IMR-90 (cell line): ENCODE measurements at places on chromosomes 3 and 15. TPM values are rescaled to one million over a fixed set of nuclear protein-coding genes. Genes with fewer than 3 reads are reported as not detected.
A peak's percentile ranks its signal among the peaks of the same experiment; 100 is the strongest.

The TP63 gene
- not detected in 2 replicates for total RNA-seq

The GUCA1C gene
- not detected in 2 replicates for total RNA-seq

The B3GALNT1 gene
- total RNA-seq, result 8.2 and 8.6 TPM in 2 replicates

The GJD2 gene
- not detected in 2 replicates for total RNA-seq

The ZNF501 gene
- 3.2 and 4.7 TPM in 2 replicates for total RNA-seq

The RARRES1 gene
- 0.90 and 1.9 TPM in 2 replicates for total RNA-seq

The PFN2 gene
- total RNA-seq, result 256 and 342 TPM in 2 replicates

The UPK1B gene
- total RNA-seq, result 0.28 and 0.36 TPM in 2 replicates

The SPSB4 gene
- total RNA-seq, result not detected in 2 replicates

The HRG gene
- not detected in 2 replicates for total RNA-seq

The PIGB gene
- total RNA-seq, result 11.8 and 17.5 TPM in 2 replicates

The GXYLT2 gene
- total RNA-seq, result 11.1 and 11.4 TPM in 2 replicates

GRCh38 chr3:147173257-147173656 is 233.1 kb downstream of the ZIC4 start:
- no peaks in the 10 kb centered on the region for H3K27me3 ChIP-seq
- no peaks in the 10 kb centered on the region for H3K36me3 ChIP-seq
- no peak overlapping the region for H3K27ac ChIP-seq

- no peak overlapping the region for H3K4me3 ChIP-seq
- peak overlapping the region; percentile 22; the same call in 1 of the 2 replicates for H3K27ac ChIP-seq
- H3K4me1 ChIP-seq, result peaks cover 3% of the 10 kb centered on the region; the same call in 1 of the 2 replicates
- peak; percentile 72 for DNase-seq
- no peaks in the 10 kb centered on the region; the same call in 1 of the 2 replicates for H3K27me3 ChIP-seq
Observed at GRCh38 chr15:45714590-45715488, 80.0 kb downstream of the SQOR start.

DNA sequence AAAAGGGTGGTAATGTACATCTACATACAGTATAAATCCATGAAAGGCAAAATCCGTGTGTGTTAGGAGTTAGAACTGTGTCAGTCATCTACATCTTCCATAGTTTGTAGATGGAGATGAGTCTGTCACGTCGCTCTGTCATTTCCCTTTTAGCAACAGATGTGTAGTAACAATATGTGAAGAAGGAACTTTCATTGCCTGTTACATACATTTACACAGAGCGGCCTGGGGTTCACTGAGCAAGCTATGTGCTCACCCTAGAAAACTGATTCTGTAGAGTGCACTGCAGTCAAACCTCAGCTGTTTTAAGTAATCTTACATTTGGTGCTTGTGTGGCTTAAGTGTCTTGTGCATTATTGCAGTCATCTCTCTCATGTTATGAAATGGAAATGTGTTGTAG is 41.6 kb upstream of the AP3B2 start:
- no peak for DNase-seq
- peaks cover 9% of the 10 kb centered on the region for H3K36me3 ChIP-seq
- peak overlapping the region; percentile 86 for H3K4me3 ChIP-seq
- H3K27me3 ChIP-seq, result no peaks in the 10 kb centered on the region
- H3K4me1 ChIP-seq, result peaks cover 2% of the 10 kb centered on the region; the same call in 1 of the 2 replicates
- H3K27ac ChIP-seq, result no peak overlapping the region

GRCh38 chr3:119508172-119508845 is 10.0 kb downstream of the TIMMDC1 start:
- H3K4me1 ChIP-seq, result no peaks in the 10 kb centered on the region
- H3K27me3 ChIP-seq, result no peaks in the 10 kb centered on the region
- H3K4me3 ChIP-seq, result no peak overlapping the region
- no peak overlapping the region for H3K27ac ChIP-seq
- H3K36me3 ChIP-seq, result peaks cover 21% of the 10 kb centered on the region
- DNase-seq, result no peak

DNA sequence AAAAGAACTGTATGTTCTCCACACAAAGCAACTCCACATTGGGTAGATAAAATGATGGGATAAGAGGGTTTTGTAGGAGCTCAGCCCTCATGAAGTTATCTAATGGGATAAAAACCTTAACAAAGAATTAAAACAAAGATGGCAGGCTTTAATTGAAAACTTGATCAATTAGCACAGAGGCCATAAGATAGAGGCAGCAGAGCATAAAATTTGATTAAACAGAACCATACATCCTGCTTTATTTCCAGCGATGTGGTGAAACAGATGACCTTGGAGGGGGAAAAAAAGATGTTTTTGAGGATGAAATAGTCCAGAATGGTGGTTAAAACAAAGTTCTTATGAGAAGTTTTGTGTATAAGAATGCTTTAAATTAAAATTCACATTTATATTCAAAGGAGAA is 130.9 kb upstream of the ALCAM start:
- H3K36me3 ChIP-seq, result no peaks in the 10 kb centered on the region
- no peaks in the 10 kb centered on the region for H3K27me3 ChIP-seq
- H3K27ac ChIP-seq, result no peak overlapping the region
- H3K4me3 ChIP-seq, result no peak overlapping the region

GRCh38 chr15:52790169-52790708 is at the start of gene ONECUT1:
Gene ONECUT1, minus strand, starts transcription at chr15:52790336. Its CDS starts 452 bp downstream, at chr15:52789884.
- peak; percentile 2 for DNase-seq
- no peak within 1 kb of the TSS for H3K27ac ChIP-seq
- H3K4me1 ChIP-seq, result peaks cover 5% of the 10 kb centered on the region; the same call in 1 of the 2 replicates
- H3K4me3 ChIP-seq, result peak within 1 kb of the TSS; percentile 46
- H3K27me3 ChIP-seq, result peaks cover 92% of the 10 kb centered on the region
- H3K36me3 ChIP-seq, result no peaks in the 10 kb centered on the region

DNA sequence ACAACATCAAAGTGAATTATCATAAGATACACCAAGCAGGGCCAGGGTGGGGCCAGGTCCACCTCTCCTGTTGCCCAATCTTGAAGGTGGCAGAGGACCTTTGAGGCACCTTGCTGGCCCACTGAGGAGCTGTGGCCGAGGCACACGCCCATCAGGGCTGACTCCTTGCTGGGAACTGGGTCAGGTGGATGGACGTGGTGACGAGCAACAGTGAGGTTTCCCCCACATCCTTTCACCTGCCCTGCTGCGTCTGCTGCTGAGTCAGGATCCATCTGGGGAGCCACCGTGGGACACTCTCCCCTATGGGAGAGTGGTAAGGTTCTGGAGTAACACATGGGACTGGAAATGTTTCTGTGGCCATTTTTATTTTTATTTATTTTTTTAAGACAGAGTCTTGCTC is 17.3 kb upstream of the FURIN start:
- peaks cover 2% of the 10 kb centered on the region; the same call in 1 of the 2 replicates for H3K4me1 ChIP-seq
- H3K4me3 ChIP-seq, result no peak overlapping the region
- H3K27me3 ChIP-seq, result no peaks in the 10 kb centered on the region
- peak; percentile 48 for DNase-seq
- H3K36me3 ChIP-seq, result no peaks in the 10 kb centered on the region
- no peak overlapping the region for H3K27ac ChIP-seq

GRCh38 chr15:62119227-62119864 is 45.7 kb downstream of the C2CD4B start:
- peaks cover 3% of the 10 kb centered on the region; the same call in 1 of the 2 replicates for H3K4me1 ChIP-seq
- peak overlapping the region; percentile 74 for H3K27ac ChIP-seq
- H3K27me3 ChIP-seq, result no peaks in the 10 kb centered on the region
- no peaks in the 10 kb centered on the region for H3K36me3 ChIP-seq
- peak; percentile 97 for DNase-seq
- peak overlapping the region; percentile 32 for H3K4me3 ChIP-seq

DNA sequence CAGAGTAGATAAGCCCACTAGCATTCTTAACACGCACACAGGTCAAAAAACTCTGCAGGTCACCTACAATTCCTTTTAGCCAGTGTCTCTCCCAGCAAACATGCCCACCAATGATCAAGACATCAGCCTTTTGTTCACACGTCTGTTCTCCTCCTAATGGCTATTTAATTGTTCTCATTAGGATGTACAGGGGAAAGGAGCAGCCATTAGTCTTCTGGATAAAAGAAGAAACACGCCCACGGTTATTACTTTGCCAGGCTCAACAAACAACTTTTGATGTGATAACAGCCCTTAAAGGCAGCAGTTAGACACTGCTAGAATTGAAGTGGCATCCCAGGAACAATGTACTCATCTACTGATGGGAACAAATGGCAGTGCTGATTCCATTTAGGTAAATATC is 108.8 kb downstream of the NTRK3 start:
- no peaks in the 10 kb centered on the region for H3K4me1 ChIP-seq
- no peak for DNase-seq
- no peaks in the 10 kb centered on the region for H3K36me3 ChIP-seq
- H3K27me3 ChIP-seq, result no peaks in the 10 kb centered on the region

DNA sequence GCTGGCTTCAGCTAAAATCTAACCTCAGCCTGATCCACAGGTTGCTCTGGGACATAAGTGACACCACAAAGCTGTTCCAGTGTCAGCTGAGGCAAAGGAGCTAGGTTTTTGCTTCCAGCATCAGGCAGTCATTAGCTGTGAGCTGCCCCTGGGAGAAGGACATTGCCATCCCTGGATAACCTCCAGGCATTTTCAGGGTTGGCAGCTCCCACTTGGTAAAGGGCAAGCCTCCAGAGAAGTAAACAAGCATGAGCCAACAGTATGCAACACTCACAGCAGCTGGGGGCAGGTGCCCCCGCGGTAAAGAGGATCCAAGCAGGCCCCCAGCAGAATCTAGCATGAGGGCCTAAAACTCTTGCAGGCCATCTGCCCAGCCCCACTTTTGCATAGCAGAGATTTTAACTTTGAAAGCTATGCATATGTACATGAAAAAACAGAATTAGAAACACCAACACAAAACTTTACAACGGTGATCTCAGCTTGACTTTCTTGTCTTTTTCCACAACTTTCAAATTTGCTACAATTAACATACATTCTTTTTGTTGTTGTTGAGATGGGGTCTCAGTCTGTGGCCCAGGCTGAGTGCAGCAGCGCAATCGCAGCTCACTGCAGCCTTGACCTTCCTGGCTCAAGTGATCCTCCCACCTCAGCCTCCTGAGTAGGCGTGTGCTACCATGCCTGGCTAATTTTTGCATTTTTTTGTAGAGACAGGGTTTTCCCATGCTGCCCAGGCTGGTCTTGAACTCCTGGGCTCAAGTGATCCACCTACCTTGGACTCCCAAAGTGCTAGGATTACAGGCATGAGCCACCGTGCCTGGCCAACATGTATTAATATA is 83.8 kb upstream of the TPM1 start:
- H3K4me3 ChIP-seq, result no peak overlapping the region
- H3K4me1 ChIP-seq, result peaks cover 4% of the 10 kb centered on the region; the same call in 1 of the 2 replicates
- DNase-seq, result no peak
- H3K27me3 ChIP-seq, result no peaks in the 10 kb centered on the region; the same call in 1 of the 2 replicates
- no peaks in the 10 kb centered on the region for H3K36me3 ChIP-seq
- no peak overlapping the region for H3K27ac ChIP-seq

DNA sequence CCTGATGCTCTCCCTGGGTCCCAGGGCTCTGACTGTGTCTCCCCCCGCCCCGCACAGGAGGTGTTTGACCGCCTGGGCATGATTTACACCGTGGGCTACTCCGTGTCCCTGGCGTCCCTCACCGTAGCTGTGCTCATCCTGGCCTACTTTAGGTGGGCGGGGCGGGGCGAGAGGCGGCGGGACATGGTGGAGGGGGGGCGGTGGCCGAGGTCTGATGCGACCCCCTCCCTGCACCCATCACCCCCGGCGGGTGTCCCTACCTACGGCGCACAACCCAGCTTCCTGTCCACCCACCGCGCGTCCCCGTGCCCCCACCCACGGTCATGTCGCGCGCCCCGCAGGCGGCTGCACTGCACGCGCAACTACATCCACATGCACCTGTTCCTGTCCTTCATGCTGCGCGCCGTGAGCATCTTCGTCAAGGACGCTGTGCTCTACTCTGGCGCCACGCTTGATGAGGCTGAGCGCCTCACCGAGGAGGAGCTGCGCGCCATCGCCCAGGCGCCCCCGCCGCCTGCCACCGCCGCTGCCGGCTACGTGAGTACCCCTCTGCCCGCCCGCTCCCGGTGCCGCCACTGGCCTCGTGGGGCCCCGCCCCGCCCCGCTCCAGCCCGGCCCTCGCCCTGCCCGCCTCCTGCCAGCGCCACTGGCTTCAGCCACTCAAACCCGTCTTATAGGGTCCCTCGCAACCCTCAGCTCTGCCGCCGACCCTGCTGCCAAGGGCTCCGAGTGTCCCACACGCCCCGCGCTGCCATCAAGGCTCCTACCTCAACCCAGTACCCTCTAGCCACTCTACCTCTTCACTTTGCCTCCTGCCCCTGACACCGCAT is 21.0 kb downstream of the PTH1R start:
- no peak overlapping the region for H3K4me3 ChIP-seq
- no peaks in the 10 kb centered on the region for H3K36me3 ChIP-seq
- H3K4me1 ChIP-seq, result no peaks in the 10 kb centered on the region
- no peak for DNase-seq
- H3K27me3 ChIP-seq, result peaks cover 11% of the 10 kb centered on the region

- H3K4me3 ChIP-seq, result no peak overlapping the region
- H3K27me3 ChIP-seq, result peaks cover 3% of the 10 kb centered on the region
- no peak overlapping the region for H3K27ac ChIP-seq
- no peaks in the 10 kb centered on the region for H3K4me1 ChIP-seq
- DNase-seq, result no peak
- H3K36me3 ChIP-seq, result no peaks in the 10 kb centered on the region
Observed at GRCh38 chr3:44098656-44099415, 142.8 kb upstream of the TOPAZ1 start.

- no peaks in the 10 kb centered on the region for H3K27me3 ChIP-seq
- no peak overlapping the region for H3K27ac ChIP-seq
- peak; percentile 75 for DNase-seq
Observed at GRCh38 chr3:33826688-33827087, 28.3 kb downstream of the PDCD6IP start.

GRCh38 chr3:76054404-76054803 is 269.1 kb upstream of the ZNF717 start:
- DNase-seq, result peak; percentile 17
- no peaks in the 10 kb centered on the region for H3K27me3 ChIP-seq
- H3K36me3 ChIP-seq, result no peaks in the 10 kb centered on the region
- no peaks in the 10 kb centered on the region for H3K4me1 ChIP-seq

GRCh38 chr15:88454236-88454635 is 13.0 kb downstream of the MRPL46 start:
- H3K4me3 ChIP-seq, result no peak overlapping the region
- peaks cover 4% of the 10 kb centered on the region; the same call in 1 of the 2 replicates for H3K27me3 ChIP-seq
- H3K27ac ChIP-seq, result no peak overlapping the region
- peaks cover 5% of the 10 kb centered on the region for H3K36me3 ChIP-seq
- H3K4me1 ChIP-seq, result peaks cover 1% of the 10 kb centered on the region; the same call in 1 of the 2 replicates
- peak; percentile 39 for DNase-seq

DNA sequence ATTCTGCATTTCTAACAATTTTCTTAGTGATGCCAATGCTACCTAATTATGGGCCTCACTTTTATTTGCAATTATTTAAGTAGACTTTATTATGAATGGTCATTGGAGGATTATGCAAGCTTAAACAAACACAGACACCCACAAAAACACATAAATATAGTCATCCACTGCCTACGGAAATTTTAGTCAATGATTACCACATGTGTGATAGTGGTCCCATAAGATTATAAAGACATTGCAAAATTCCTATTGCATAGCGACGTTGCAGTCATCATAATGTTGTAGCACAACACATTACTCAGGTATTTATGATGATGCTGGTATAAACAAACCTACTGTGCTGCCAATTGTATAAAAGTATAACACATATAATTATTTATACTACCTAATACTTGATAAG is 247.8 kb upstream of the ALCAM start:
- no peaks in the 10 kb centered on the region for H3K4me1 ChIP-seq
- H3K4me3 ChIP-seq, result no peak overlapping the region

GRCh38 chr3:101690972-101691371 is 4.5 kb upstream of the RPL24 start:
- no peak overlapping the region for H3K27ac ChIP-seq
- H3K36me3 ChIP-seq, result no peaks in the 10 kb centered on the region; the same call in 1 of the 2 replicates
- peaks cover 5% of the 10 kb centered on the region for H3K4me1 ChIP-seq
- no peaks in the 10 kb centered on the region for H3K27me3 ChIP-seq

GRCh38 chr3:188829130-188829529 is 342.6 kb upstream of the TPRG1 start:
- H3K4me1 ChIP-seq, result peaks cover 6% of the 10 kb centered on the region
- no peak for DNase-seq
- H3K27me3 ChIP-seq, result no peaks in the 10 kb centered on the region
- H3K4me3 ChIP-seq, result no peak overlapping the region

- H3K27ac ChIP-seq, result no peak overlapping the region
- peak; percentile 30 for DNase-seq
- no peaks in the 10 kb centered on the region for H3K4me1 ChIP-seq
- H3K36me3 ChIP-seq, result no peaks in the 10 kb centered on the region
- H3K4me3 ChIP-seq, result no peak overlapping the region
Observed at GRCh38 chr3:41662288-41662687, 299.6 kb downstream of the ULK4 start.
